ENCODE measurements at places on chromosomes 4 and X.

DNA sequence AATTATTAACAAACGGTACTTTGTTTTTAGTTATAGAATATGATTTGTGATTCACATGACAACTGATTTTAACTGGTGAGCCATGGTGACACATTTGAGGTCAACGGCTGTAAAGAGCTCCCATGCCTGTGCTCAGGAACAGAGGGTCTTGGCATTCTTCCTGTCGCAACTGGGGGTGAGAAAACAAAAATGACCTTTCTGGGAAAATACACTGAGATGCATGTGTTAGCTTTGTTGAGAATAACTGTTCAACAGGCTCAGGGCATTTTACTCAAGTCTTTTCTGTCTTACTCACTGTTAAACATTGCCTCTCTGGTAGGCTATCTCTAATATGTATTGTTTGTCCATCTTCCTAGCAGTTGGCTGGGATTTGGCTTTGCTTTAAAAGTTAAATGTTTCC is 57.1 kb upstream of the HPGD start:
- no peak for DNase-seq

DNA sequence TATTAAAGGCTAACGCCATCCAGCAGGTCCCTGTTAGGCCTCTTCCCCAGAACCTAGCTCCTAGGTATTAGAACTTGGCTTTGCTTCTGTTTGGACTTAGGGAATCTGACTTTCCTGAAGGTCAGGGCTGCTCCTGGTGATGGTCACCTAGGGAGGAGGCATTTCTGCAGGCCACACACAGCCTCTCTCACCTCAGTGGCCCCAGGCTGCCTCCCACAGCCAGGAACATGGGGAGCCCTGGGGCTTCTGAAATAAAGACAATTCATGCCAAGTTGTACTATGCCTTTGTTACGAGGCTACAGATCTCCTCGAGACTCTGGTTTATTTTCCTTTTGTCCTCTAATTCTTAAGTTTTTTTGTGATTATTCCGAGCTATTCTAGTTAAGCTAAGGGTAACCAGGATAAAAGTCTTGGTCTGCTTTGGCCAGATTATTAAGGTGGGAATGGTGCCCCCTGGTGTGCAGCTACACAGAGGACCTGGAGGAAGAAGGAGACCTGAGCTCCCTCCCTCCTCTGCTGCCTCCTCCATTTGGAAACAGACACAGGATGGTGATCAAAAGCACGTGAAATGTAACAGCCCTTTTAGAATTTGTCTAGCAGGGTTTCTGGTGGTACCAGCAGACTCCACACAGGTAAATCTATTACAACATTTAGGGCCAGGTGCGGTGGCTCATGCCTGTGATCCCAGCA is 131.0 kb downstream of the DCLK2 start:
- DNase-seq = no peak

DNA sequence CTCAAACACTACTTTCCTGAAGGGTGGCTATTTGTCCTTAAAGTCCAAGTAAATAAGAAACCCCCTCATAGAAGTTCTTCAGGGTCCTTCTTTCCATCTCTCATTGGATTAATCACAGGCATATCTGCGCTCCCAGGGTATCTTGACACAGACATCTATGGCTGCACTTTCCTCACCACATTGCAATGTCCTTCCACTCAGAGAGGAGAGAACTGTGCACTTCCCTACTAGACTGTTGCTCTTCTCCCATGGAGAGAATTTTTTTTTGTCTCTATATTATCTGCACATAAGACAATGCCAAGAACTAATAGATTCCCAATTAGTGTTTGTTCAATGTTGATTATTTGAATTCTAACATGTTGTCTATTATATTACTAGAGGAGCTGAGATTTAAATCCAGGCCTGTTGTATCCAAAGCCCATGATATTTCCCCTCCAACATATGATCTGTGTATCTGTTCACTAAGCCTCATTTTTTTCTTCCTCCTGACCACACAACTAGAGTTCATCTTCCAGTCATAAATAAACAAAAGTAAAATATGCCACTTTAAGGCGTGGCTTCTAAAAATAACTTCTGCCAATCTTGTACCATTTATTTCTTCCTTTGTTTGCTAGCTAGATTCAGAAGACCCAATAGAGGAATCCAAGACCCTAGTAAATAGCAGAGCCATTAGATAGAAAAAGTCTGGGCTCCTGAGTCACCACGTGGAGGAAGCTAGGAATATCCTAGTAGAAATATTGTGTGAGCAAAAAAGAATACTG is 61.5 kb upstream of the FAM241A start:
- DNase-seq = no peak

DNA sequence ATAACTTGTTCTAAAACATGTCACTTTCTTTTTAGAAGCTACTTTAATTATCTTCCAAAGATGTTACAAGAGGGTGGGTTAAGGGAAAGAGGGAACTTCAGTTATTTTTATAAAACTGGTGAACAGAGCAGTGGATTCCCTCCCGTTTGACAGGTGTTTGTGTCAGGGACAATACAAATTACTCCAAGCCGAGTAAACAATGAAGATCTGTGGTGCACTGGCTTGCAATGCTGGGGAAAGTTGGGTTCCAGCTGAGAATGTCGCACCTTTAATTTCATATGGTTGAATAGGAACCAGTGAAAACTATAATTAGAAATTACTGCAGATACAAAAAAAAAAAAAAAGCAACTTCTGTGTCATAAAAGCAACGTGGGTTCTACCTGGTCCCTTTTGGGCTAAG is 98.6 kb upstream of the TTC29 start:
- DNase-seq = no peak

DNA sequence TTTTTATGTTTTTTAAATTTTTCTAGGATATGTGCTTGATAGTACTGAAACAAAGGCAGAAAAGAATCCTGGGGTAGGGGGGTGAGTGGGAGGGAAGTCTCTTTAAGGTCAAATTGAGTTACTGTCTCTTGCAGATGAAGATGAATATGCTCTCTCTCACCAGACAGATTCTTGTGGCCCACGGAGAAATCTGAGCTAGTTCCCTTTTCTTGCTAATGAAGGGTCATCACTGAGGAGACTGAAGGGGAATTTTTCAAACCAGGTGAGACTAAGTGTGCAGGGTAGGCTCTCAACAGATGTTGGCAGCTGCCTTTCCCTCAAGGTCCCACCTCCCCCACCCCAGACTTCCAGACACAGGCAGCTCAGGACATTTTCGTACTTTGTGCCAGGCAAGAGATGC is 21.5 kb downstream of the FAM9C start:
- DNase-seq = no peak

- DNase-seq = no peak
Measured at GRCh38 chr4:98540803-98541202, 117.6 kb downstream of the TSPAN5 start.

Measured in stromal cell of bone marrow (primary cell).